EL (cell line): ENCODE measurements at places on chromosomes 6 and 20.

DNA sequence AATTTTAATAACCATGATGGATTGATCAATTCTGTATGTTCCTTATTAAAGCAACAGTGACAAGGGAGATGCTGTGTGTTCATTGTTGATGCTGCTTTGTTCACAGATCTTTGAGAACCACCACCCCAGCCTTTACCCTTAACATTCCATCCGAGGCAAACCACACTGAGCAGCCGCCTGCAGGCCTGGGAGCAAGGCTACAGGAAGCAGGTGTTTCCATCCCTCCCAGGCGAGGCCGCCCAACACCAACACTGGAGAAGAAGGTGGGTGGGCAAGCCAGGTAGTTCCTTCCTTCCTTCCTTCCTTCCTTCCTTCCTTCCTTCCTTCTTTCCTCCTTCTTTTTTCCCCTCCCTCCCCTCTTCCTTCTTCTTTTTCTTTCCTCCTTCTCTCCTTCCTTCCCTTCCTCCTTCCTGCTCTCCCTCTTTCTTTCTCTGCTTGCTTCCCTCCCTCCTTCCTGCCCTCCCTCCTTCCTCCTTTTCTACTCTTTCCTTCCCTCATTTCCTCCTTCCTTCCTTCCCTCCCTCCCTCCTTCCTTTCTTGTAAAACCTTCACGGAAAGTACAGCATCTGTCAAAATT lies 13.7 kb downstream of the TTLL2 start:
- no peak for DNase-seq

DNA sequence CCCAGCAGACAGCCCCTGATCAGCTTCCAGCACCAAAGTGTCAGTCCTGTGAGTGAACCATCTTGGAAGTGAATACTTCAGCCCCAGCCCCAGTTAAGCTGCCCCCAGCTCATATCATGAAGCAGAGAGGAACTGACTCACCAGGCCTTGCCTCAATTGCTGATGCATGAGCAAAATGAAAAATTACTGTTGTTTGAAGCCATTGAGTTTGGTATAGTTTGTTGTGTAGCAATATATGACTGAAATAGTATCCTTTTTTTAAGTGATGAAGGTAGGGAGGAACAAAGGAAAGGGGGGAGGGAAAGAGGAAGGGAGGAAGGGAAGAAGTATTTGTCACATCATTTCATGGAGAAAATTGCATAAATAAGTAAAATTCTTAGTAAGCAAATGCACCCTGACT lies 266.4 kb downstream of the MAFB start:
- no peak for DNase-seq

- peak; percentile 74 for DNase-seq
These were observed 32.7 kb downstream of the PLN start for GRCh38 chr6:118580585-118581419.

DNA sequence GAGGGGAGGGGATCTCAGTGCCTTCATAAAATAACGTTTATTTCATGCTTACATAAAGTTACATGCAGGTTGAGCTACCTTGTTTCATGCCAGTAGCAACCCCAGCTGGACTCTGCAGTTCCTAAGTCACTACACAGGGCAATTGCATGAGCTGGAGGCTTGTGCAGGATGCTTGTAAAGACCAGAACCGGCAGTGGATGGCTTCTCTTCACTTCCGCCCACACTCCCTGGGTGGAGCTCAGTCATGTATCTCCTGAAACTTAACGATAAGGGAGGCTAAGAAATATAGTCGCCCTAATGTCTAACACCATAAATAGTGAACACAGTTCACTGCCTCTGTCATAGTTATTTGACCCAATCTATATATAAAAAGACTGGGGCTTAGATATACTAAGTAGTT lies 99.4 kb upstream of the RAB32 start:
- DNase-seq, result no peak
